ENCODE measurements at places on chromosomes 12 and 14.

- DNase-seq = peak; percentile 78
These were observed 17.4 kb upstream of the GALNT16 start for GRCh38 chr14:69242311-69243224.

DNA sequence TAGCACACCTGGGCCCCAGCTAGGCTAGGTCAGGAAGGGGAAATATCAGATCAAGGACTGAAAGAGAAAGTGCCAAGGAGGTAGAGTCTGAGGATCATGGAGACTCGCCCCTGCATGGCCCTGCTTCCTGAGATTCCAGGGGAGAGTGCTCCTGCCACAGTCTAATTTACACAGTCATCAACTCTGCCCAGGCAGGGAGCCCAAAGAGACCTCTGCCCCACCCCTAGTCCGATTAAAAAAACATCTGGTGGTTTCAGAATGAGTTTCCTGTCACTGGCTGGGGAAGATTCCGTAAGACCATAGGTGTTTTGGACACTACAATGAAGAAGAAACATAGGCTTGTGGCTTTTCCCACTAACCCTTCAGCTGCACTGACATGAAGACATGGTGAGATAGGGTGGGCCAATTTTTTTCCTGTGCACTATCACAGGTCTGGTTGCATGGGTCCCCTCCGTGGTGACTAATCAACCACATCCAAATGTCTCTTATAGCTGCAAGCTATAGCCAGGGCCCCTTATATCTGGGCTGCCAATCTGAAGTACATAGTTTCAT lies 31.5 kb upstream of the GZMB start:
- DNase-seq = no peak

GRCh38 chr12:45349916-45350315 lies 134.0 kb downstream of the ANO6 start:
- no peak for DNase-seq

DNA sequence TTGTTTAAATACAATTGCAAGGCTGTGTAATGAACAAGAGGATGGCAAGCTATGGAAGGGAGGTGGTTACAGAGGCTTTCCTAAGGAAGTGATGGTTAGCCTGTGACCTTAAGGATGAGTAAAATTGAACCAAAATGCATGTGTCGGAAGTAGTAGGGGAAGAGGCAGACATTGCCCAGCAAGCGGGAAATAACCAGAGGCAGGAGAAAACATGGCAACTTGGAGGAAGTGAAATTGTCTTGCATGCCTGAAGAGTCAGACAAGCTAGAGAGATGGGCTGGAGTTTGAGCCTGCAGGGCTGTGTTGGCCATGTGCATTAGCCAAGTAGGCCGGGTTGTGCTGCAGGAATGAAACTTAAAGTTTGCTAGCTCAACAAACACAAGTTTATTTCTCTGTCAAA lies 96.2 kb downstream of the BTG1 start:
- DNase-seq = no peak

- DNase-seq = no peak
These were observed 26.2 kb downstream of the BCL11B start for GRCh38 chr14:99245564-99246511.

GRCh38 chr14:39912192-39913100 lies 480.2 kb upstream of the FBXO33 start:
- no peak for DNase-seq

GRCh38 chr12:56338308-56339157 lies at the start of gene IL23A:
Gene IL23A, plus strand, starts transcription at chr12:56338884. Its CDS starts 161 bp downstream, at chr12:56339045.
- peak; percentile 45 for DNase-seq

DNA sequence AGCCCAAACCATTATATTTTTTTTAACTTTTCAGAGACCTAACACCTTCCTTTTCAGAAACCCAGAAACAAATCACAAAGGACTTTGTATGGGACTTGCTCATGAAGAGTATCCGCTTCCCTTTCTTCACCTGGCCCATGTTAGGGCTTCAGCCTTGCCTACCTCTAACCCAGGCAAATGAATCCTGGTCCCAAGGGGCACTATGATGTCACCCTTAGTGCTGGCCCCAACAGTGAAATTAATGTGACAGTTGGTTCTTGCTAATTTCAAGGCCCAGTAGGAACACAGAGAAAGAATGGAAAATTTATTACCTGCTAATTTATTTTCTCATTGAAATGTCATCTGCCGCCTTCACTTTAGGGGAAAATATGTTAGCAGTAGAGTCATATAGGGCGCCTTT lies 179.8 kb upstream of the NRXN3 start:
- no peak for DNase-seq

DNA sequence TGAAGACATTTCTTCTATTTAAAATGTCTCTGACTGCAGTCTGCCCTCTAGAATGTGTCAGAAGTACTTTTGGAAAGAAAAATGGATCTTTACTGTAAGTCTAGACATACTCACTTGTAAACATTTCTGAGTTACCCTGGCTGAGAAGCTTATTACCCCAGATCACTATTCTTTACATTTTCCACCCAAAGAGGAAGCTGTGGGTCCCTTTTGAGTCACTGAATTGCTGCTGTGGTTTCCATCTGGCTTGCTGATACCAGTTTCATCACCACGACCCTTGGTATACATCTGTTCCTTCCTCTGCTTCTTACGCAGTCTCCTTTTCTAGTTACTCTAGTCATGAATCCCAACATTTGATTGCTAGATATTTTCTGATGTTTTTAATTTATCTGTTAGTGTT lies 20.2 kb upstream of the CLEC4D start:
- DNase-seq = no peak

DNA sequence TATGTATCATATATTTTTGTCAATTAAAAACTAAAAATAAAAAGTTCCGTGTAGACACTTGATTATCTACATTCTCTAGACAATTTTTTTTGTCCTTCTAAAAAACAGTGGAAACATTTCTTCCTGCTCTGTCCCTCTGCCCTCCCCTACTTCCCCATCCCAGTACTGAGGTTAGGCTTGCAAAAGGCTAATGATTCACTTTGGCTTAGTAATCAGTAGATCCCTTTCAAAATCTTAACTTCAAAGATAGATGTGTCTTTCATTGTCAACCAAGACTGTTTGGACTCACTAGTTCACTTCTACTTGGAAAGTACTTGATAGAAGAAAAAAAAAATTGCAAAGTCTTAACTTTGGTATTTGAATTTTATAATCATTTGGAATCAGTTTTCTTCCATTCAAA lies 3.8 kb downstream of the SETD3 start:
- DNase-seq = no peak

Measured in astrocyte of the spinal cord (primary cell).